ENCODE measurements at places on chromosomes 2 and 18.

DNA sequence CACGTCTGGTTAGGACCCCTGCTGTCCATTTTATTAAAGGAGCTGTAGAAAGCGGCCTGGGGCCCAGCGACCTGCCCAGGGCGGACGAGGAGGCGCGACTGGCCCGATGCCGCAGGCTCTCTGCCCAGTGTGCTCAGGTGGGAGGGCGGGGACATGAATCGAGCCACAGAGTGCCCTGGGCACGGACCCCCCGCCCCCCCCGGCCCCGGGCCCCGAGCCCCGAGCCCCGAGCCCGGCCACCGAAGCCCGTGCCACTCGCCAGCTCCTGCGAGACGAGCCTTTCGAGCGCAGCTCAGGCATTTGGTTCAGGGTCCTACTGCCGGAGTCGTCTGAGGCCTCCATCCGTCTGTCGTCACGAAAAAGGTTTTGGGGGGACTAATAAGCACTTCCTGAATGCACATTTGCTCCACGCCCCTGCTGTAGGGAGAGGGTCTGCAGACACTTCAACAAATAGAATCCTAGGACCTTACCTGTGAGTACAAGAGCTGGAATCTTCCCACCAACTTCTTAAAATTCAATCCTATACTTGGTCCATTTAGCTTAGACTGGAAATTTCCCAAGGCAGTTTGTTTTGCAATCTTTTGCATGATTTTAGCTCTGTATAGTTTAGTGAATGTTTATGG, 602 bp upstream of the ADAM17 start:
- no peak for DNase-seq

DNA sequence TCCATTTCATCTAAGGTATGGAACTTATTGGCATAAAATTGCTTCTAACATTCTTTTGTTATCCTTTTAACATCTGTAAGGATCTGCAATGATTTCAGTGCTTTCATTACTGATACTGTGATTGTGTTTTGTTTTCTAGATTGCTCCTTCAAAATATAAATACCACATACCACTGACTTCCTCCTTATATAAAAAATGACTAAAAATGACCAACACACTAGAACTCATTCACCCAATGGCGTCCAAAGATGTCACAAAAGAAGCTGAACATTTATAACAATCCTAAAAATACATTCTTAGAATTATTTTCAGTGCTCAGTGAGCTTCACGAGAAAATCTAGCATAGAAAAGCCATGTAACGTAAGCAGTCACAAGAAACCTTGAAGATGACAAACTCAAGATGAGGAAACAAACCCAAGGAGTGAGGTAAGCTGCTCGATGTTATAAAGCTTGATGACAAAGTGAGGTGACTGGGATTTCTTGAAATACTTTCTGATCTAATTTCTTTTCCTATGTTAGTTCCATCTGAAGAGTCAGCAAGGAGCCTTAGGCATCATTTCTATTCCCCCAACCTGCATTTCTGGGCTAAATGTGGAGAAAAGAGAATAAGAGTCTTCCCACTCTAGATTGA, 42.6 kb downstream of the PNO1 start:
- no peak for DNase-seq

DNA sequence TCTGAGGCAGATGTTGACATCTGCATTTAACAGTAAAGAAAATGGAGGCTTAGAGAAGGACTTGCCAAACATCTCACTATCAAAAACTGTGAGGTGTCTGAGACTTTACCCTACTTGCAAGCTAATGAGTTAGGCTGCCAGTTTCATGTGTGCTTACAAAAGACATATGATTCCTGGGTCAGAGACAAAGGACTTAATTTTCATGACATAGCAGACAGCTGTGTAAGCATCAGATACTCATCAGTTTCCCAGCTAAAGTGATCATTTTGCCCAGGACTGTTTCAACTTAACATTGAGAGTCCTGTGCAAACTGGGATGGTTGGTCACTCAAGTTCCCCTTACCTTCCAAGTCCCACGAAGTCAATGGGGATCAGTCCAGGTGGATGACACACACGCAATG, 18.9 kb upstream of the DAPL1 start:
- no peak for DNase-seq

DNA sequence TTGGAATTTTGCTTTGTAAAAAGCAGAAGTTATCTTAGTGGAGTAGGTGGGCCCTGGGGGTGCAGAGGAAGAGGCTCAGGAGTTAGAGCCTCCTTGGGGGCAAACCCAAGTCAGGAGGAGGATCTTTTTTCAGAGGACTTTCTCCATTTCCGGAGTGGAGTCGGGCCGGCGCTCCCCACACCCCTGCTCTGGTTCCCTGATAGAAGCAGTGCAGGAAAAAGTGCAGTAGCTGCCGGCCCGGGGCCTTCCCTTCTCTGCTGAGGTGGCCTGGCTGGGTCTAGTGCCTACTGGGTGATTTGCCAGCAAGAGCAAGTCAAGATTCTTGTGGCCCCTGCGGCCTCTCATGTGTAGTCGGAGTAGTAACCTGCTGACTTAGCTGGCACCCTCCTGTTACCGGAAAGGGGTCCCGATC, 124.2 kb upstream of the HS6ST1 start:
- DNase-seq = no peak

DNA sequence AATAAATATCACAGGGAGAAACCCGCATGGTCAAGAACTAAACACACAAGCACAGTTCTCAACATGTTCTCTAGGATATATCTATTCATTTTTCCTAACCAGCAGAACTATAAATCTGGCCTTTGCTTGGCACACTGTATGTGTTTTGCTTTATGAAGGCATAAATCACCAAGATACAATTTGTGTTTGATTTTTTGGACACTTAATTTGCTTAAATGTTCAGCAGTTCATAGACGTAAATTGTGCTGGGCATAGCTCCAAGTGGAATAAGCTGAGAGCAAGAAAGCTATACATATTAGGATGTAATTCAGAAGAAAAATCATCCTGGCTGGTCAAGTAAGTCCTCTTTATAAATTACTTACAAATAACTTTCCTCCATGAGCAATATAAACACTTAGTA, 341.5 kb upstream of the ATP5MC3 start:
- no peak for DNase-seq

DNA sequence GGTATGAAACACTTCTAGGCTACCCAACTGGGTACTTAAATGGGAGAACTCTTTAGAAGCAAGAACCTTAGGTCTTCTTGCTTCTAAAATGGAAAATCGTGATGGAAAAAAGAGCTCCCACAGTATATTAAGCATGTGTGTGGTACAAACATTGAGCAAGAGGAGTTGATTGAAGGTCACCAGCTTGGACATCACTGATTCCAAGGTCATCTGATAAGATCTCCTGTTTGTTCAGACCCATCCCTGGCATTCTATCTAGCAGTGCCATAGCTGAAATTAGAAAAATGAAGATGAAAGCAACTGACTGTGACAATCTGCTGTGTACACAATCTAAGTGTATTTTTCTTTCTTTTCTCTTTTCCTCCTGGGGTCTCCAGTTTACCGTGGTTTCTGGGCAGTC, 35.7 kb downstream of the TMEM182 start:
- DNase-seq = no peak

GRCh38 chr2:226971770-226972169, 135.9 kb downstream of the RHBDD1 start:
- no peak for DNase-seq

GRCh38 chr2:7744827-7745226, 827.6 kb downstream of the RNF144A start:
- DNase-seq = no peak

GRCh38 chr18:50473881-50474280, 86.0 kb upstream of the MAPK4 start:
- no peak for DNase-seq

DNA sequence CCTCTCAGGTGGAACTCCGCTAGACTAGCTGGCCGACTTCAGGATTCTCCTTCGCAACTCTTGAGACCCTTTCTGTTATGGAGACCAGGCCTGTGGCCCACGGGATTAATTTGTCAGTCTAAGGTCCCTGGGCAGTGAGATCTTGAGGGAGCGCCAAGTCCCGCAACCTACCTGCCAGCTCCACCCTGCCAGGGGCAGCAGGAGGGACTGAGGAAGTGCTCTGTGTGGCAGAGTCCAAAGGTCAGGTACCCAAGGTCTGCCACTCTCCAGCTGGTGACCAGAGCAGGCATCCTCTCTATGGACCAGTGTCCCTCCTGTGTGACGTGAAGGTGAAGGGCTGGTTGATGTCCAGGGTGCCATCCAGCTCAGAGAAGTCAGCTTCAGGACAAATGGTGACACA, 4.3 kb upstream of the SPATA3 start:
- DNase-seq = no peak

- DNase-seq = no peak
Measured at GRCh38 chr2:7573166-7573825, 656.1 kb downstream of the RNF144A start.

DNA sequence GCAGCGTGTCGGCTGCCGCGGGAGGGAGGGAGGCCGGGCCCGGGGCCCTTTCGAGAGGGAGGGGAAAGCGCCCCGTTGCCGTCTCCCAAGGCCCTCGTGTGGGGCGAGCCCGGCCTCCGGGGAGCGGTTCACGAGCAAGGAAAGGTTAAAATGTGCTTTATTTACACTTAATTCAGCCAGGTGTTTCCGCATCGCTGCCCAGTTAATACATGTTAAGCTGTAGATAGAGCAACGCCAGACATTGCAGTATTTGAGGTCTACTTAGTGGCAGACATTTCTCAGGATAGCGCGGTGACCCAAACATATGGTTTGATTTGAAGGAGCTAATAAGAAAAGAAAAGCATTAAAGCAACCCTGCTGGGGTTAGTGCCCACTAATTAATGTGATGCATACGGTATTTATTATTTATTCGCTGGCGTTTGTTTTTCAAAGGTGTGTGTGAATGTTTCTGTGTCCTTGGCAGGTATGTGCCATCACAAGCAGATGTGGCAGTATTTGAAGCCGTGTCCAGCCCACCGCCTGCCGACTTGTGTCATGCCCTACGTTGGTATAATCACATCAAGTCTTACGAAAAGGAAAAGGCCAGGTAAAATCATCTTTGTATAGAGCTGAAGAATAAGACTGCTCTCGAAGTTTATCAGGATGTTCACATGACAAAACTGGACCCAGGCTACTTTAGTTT, 571 bp downstream of the EEF1B2 start:
- no peak for DNase-seq

DNA sequence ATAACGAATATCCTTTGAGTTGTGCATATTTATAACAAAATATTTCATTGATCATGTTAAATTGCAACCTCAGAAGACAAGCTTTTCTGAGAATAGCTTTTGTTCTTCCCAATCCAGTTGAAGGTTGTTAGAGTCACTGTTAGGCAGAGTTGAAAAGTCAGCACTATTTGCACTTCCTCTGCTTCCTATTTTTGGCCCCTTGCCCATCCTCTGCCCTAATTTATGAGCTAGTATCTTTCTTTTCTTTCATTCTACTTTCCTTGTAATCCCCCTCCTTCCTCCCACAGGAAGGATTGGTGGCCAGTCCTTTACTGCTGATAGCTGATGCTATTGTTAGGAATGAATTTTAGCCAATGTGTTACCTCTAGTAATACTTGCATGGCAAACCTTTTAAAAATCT, 4.9 kb downstream of the RALB start:
- DNase-seq = no peak

GRCh38 chr2:241777686-241778627, 1.3 kb downstream of the GAL3ST2 start:
- no peak for DNase-seq

- DNase-seq = no peak
Measured at GRCh38 chr2:234661175-234661574, 164.3 kb upstream of the ARL4C start.

GRCh38 chr2:158211502-158211901, 109.8 kb downstream of the UPP2 start:
- DNase-seq = no peak

DNA sequence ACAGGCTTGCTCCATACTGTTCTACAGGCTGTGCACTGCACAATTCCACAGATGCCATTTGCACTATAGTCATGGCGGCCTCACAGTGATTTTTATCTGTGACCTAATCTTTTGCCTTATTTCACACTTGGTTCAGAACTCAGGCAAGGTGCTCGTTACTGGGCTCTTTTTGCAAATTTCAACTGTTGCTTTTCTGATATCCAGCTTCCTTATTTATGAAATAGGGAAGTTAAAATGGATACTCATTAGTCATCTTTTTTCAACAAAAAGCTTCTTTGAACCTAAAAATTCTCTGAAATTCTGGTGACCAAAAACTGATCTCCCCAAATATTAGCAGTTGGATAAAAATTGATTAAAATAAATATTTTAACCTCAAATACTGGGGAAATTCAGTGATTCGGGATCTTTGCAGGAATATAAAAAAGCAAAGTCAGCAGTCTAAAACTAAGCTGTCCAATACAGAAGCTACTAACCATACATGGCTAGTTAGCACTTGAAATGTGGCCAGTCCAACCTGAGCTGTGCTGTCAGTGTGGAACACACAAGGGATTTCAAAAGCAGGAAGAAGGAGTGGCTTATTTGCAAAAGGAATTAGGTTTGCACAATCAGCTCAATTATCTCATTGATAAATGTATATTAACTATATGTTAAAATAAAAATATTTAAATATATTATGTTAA, 134.4 kb downstream of the COL4A4 start:
- no peak for DNase-seq

DNA sequence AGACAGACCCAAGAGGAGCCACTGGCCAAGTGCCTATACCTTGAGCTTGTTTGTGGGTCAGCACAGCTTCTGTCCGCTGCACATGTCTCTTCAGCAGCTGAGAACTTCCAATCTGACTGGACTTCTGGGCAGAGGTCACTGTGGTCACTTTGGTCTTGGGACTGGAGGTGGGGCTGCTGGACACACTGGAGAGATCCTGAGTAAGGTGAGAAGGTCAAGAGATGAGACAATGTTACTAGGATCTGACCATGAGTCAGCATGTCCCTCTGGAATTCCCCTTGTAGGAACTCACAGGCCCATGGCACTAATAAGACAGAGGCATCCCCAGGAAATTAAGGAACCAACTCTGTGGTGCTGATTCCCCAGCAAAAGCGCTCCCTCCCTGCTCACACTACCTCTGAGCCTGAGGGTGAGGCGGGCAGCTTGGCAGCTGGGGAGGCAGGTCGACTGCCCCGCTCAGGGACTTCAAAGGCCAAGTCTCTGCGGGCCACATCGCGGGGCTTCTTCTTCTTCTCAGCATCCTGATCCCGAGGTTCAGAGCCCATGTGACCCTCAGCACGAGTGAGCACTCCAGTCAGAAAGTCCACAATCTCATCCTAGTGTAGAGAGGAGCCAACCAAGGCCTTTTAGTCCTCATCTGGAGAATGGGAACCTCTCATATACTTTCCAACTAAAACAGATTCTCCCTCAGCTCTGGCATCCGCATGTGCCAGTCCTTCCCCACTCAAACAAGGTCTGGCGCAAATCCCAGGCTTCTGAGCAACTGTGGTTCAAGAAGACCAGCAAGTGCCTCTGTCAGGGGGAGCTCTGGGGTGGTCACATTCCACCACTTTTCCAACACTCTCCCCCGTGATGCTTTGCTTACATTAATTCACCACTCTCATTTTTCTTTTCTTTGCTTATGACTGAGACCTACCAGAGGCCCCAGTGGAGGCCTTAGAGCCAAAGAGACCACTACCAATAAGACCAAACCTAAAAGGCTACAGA, 29.4 kb downstream of the KANSL3 start:
- DNase-seq = no peak

GRCh38 chr18:11826836-11827235, 24.4 kb upstream of the CHMP1B start:
- no peak for DNase-seq

- DNase-seq = no peak
Measured at GRCh38 chr2:145769011-145769716, 1249.2 kb upstream of the ZEB2 start.

- no peak for DNase-seq
Measured at GRCh38 chr2:141630407-141630930, 500.3 kb downstream of the LRP1B start.
